ENCODE measurements at places on chromosomes 2 and 18. TPM values are rescaled to one million over a fixed set of nuclear protein-coding genes. Genes with fewer than 3 reads are reported as not detected.

- no peak for DNase-seq
These were observed 119.6 kb upstream of the OTOS start for GRCh38 chr2:240259924-240260529.

DNA sequence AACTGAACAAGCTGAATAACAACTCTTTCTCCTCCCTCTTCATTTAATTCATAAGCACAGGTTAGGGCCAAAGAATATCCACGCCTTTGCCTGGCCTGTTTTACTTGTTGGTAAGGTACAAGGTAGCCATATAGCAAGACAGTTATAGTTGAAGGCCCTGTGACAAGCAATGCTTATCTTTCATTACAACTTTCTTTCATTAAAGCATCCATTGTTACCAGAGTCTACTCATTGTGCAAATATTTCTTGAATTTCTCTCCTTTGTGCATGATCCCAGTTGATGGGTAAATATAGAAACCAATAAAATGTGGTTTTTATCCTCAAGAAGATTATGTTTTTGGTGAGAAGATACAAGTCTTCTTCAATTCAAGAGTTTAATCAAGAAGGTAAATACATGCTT lies 140.2 kb downstream of the UBE2E3 start:
- no peak for DNase-seq

Gene DNER
- total RNA-seq, result 0.05 TPM

Gene CEP192
- total RNA-seq, result 15.3 TPM

Gene GAD1
- 0.83 TPM for total RNA-seq

Gene C2orf81
- total RNA-seq, result 0.26 TPM

Gene SNORC
- total RNA-seq, result 2.6 TPM
